Stimulated activated CD8-positive, alpha-beta memory T cell treated with anti-CD3 and anti-CD28 coated beads, Interleukin-15, amount 100 ng/mL, for 48 hours (primary cell): ENCODE measurements at places on chromosomes 16 and 17.

DNA sequence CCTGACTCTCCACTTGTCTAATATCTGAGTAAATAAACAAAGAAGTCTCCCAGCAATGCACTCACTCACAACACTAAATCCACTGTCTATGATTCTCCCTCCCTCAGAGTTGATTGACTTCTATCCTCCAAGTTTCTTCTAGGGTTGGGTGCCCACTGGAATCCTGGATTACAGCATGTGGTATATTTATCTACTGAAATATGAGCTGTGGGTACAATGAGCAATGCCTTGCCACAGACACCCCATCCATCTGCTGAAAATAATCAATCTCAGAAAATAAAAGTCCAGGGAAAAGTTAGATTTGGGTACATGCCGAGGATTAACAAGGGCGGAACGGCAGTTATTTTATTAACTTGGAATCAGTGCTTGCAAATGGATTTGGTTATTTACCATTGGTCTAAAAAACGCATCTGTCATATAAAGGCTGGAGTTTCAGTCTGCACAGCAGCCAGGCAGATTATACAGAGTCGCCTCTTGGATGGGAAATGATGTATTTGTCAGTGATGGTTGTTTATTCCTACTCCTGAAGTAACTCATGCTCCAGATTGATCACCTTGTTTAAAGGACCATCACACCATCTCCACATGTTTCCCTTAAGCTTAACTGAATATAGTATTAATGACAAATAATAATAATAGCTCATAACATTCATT, 193.9 kb upstream of the SOX9 start:
- no peak for DNase-seq

DNA sequence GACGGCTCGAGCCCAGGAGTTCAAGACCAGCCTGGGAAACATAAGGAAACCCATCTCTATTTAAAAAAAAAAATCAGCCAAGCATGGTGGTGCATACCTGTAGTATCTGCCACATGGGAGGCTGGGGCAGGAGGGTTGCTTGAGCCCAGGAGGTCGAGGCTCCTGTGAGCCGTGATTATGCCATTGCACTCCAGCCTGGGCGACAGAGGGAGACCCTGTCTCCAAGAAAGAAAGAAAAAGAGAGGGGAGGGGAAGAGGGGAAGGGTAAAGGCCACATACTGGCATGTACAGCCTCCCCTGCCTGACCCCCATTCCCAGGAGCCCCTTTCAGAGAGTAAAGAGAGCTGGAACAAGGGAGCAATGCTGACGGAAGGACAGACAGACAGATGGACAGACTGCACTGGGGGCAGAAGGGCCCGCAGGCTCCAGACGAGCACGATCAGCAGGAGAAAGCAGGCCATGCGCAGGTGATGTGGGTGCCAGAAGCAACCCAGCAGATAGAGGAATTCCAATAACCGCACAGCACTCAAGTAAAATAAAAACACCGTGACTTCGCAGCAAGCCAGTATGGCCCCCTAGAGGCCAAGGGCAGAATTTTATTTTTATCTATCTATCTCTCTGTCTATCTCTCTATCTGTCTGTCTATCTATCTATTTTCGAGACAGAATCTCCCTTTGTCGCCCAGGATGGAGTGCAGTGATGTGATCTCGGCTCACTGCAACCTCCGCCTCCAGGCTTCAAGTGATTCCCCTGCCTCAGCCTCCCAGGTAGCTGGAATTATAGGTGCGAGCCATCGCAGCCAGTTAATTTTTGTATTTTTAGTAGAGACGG, 27.1 kb upstream of the SNN start:
- DNase-seq, result no peak

DNA sequence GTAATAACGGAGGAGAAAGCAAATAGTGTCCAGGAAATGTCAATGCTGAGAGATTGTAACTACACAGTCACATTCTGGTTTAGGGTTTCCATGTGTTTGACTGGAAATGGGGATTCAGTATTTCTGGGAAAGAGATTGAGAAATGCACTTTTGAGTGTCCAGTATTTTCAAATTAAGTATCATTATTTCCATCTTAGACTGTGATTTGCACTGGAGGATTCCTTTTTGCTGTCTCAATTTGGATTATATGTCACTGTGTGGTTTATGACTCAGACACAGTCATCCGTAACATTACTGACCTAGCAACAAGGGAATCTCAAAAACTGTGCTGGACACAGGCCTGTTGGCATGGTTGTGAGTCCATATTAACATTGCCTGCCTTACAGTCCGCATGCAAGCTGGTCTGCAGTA, 681.4 kb downstream of the CDH11 start:
- no peak for DNase-seq

DNA sequence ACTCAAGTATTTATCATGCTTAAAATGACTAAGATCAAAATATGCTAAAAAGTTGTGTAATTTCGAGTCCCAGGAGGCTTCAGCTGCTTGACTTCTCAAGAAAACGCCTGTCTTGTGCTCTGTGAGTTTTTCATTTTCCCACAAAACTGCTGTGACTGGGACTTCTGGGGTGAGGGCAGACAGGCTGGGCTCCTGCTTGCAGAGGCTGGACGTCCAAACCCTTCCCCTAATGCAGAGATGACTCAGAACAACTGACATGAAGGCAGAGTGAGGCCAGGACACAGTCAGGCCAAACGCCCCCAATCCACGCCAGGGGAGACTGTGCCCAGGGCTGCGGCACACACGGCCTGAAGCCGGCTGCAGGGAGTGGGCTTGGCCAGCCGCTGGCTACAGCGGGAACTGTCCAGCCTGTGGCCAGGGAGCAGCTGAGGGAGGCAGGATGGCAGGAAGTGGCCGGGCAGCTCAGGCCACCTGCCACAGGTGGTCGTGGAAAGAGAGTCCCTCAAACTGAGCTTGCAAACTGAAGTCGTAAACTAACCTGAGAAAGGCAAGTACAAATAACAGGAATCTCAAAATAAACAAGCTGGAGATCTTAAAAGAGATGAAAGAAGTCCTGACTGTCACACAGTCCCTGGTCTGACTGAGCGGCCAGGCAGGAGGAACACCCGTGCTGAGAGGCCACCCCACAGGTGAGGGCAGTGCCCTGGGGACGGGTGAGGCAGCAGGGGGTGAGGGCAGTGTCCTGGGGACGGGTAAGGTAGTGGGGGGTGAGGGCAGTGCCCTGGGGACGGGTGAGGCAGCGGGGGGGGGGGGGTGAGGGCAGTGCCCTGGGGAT, 21.3 kb upstream of the HEXD start:
- DNase-seq, result no peak

- DNase-seq, result no peak
Measured at GRCh38 chr17:42130310-42130936, 7.8 kb downstream of the HSPB9 start.

GRCh38 chr16:29821643-29822115, 1.4 kb downstream of the MVP start:
- no peak for DNase-seq

- no peak for DNase-seq
Measured at GRCh38 chr16:83109490-83110125, 482.8 kb downstream of the CDH13 start.

- no peak for DNase-seq
Measured at GRCh38 chr17:32152130-32152529, 9.8 kb downstream of the RHOT1 start.

DNA sequence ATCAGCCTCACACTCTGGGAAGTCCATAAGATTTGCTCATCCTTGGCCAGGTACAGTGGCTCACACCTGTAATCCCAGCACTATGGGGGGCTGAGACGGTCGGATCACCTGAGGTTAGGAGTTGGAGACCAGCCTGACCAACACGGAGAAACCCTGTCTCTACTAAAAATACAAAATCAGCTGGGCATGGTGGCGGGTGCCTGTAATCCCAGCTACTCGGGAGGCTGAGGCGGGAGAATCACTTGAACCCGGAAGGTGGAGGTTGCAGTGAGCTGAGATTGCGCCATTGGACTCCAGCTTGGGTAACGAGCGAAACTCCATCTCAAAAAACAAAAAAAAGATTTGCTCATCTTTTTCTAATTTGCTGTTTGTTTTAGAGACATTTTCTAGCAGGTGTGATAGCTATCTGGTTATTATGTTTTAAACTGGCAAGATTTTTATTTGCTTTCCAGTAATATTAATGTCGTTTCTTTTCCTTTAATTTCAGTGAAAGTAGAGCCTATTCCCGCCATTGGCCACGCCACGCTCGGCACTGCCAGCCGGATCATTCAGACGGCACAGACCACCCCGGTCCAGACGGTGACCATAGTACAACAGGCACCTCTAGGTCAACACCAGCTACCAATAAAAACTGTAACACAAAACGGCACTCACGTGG, 61.5 kb downstream of the WDR45B start:
- no peak for DNase-seq

- no peak for DNase-seq
Measured at GRCh38 chr17:57533684-57534305, 211.3 kb downstream of the CCDC182 start.

- DNase-seq, result no peak
Measured at GRCh38 chr17:2084766-2085647, 30.1 kb downstream of the HIC1 start.

GRCh38 chr16:50153596-50154419, 702 bp downstream of the TENT4B start:
- DNase-seq, result no peak

DNA sequence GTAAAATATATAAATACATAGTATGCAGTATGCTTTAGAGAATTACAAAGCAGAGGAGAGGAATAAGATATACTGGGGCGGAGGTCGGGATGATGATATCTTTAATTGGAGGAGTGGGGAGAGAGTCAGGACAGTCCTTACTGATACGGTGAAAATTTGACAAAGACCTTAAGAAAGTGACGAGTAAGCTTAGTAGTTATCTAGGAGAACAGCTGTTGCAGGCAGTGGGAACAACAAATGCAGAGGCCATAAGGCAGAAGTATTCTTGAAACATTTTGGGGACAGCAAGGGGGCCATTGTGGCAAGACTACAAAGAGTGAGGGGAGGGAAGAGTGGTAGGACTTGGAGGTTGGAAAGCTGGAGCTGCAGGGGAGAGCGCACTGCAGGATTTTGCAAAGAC, 22.3 kb upstream of the CDC6 start:
- DNase-seq, result no peak

- no peak for DNase-seq
Measured at GRCh38 chr16:72807245-72807644, 240.7 kb downstream of the ZFHX3 start.

DNA sequence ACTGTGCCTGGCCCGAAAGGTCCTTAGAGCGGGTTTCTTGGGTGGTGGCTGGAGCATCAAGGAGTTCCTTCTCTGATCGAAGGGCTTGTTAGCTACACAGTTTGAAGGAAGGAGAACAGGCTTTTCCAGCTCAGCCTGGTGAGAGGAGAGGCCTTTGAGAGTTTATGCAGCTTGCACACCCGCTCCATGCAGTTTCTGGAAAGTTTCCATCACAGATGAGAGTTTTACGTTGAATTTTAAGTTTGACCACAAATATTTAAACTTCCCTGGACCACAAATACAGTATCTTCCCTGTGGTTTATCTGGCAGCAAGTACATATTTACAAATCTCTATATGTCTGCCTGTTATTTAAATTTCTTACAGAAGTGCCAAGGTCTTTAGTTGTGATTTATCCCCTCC, 56.8 kb downstream of the HIC1 start:
- DNase-seq, result no peak

GRCh38 chr17:7394452-7395191, at the start of gene PLSCR3:
PLSCR3 (minus strand) TSS chr17:7394525; CDS start chr17:7394110, 415 bp downstream.
- peak; percentile 83 for DNase-seq

GRCh38 chr16:17176199-17176598, 294.6 kb downstream of the XYLT1 start:
- DNase-seq, result no peak

GRCh38 chr17:57341611-57342540, 85.6 kb downstream of the MSI2 start:
- no peak for DNase-seq

- no peak for DNase-seq
Measured at GRCh38 chr17:8934346-8934745, 31.2 kb downstream of the PIK3R5 start.

DNA sequence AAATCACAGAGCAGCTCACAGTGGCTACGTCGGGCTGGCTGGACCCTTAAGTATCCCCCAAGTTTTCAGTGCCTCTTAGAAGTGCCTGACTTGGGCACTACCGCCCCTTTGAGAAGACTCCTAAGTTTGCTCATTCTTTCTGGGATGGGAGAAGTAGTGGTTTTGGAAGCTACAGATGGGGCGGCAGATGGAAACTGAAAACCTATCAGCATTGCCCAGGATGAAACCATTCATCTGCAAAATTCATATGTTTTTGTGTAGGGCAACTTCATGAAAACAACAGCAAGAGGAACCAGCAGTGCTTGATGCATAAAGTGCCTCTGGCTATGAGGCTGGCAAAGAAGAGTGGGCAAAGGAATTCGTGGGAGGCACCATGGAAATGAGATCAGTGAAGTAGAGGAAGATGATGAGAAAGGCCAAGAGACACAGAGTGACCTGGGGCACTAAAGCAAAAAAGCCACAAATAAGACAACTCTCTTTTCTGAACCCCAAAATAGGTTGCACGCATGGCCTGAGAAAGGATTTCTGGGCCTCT, 277.1 kb downstream of the XYLT1 start:
- no peak for DNase-seq

- DNase-seq, result no peak
Measured at GRCh38 chr17:28746611-28747050, 2.8 kb downstream of the TRAF4 start.

DNA sequence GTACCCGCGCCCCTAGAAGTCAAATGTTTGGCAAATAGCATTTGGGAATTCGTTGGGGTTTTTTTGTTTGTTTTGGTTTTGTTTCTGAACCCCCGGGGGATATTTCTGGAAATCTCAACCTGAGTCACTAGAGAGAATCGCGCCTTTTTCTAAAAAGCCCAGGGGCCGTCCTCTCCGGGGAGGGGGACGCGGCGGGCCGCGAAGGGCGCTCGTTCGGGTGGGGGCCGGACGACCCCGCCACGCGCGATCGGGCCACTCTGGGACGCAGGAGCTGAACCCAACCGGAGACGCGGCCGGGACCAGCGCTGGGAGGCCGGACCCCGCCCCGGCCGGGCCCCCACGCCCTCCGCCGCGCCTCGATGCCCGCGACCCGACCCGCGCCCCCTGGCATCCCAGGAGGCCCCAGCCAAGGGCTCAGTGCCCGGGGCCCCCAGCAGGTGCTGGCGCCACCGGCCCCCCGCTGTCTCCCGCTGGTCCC, 302 bp downstream of the LITAF start:
- no peak for DNase-seq

GRCh38 chr17:48213797-48214196, 106.2 kb downstream of the SNX11 start:
- DNase-seq, result no peak

GRCh38 chr16:714558-715476, at the start of gene METRN:
METRN (plus strand) TSS chr16:715118; CDS start chr16:715290, 172 bp downstream.
- peak; percentile 86 for DNase-seq
